ENCODE measurements at places on chromosomes 2 and 18. TPM values are rescaled to one million over a fixed set of nuclear protein-coding genes. Genes with fewer than 3 reads are reported as not detected.

Gene CYP26B1
- total RNA-seq = 272 TPM

Gene TUBA3E
- total RNA-seq = 0.71 TPM

Gene ANKRD29
- total RNA-seq = 5.5 TPM

Gene TOGARAM2
- 0.87 TPM for total RNA-seq

Gene IL18R1
- 0.17 TPM for total RNA-seq

Gene AQP12B
- not detected for total RNA-seq

Gene PTPRM
- 53.2 TPM for total RNA-seq

Gene KATNAL2
- 7.3 TPM for total RNA-seq

Gene CD302
- 19.1 TPM for total RNA-seq

Gene BMP10
- total RNA-seq = 1.0 TPM

Gene FEZ2
- 36.3 TPM for total RNA-seq

Data from motor neuron (in vitro differentiated cells).